AG08396 (cell line): ENCODE measurements at places on chromosomes 7 and 10.

GRCh38 chr7:151137791-151138152 lies 29.7 kb downstream of the GBX1 start:
- DNase-seq, result no peak

DNA sequence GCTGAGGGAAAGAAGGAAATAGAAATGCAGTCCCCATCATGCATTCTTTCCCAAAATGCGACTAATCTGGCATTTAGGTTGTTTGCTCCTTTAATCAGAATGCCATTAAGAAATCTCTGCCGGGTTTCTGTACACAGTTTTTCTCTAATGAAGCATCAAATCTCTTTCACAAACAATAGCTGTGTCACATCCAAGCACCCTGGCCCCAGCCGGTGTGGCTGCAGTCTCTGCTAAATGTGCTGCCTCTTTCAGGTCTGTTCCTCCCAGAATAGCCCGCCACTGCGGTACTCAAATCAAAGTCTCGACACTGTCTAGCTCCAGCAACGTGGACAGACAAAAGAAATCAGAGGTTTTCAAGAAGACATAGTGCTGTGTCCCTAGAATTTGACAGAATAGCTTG lies 343.8 kb downstream of the KCNMA1 start:
- DNase-seq, result no peak

DNA sequence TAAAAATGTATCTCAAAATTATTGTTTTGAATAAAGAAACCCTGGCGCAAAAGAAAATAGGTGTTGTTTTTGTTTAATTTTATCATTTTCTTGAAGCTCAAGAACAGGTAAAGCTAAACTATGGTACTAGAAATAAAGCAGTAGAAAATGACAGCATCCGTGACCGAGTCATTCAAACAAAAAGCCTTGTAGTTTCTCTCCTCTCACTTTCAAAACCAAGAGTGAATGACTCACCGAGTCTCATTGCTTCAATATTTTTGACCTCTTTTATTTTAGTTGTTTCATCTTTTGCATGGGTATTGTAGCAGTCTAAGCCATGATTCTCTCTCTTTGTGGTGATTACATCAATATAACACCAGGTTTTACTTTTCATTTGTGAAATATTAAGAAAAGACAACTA lies 396.5 kb downstream of the POM121L12 start:
- DNase-seq, result no peak

DNA sequence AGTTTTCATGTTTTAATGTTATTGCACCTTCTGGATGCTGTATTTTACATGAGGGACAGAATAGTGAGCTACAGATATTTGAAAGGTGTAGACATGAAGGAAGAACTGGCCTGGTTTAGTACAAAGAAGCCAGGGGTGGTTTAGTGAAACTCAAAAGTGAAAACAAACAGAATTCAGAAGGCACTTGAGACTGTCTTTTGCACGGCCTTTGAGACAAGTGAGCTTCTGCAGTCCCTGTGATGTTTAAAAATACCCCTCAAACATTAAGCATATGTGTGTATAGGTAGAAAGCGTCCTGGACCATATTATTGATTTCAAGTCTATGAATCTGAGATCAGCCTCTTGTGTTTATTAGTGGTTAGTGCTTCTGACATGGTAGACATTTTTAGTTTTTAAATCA lies 118.9 kb downstream of the CDK14 start:
- no peak for DNase-seq

- DNase-seq, result no peak
These were observed 173.4 kb upstream of the NRP1 start for GRCh38 chr10:33507662-33508425.
